Tibial artery (tissue), 4 donors: ENCODE measurements at places on chromosomes 16 and 17.

GRCh38 chr16:23369416-23369815, 67.3 kb downstream of the SCNN1B start:
- no peak for DNase-seq

GRCh38 chr17:75821552-75821951, 22.7 kb downstream of the UNC13D start:
- no peak for DNase-seq

DNA sequence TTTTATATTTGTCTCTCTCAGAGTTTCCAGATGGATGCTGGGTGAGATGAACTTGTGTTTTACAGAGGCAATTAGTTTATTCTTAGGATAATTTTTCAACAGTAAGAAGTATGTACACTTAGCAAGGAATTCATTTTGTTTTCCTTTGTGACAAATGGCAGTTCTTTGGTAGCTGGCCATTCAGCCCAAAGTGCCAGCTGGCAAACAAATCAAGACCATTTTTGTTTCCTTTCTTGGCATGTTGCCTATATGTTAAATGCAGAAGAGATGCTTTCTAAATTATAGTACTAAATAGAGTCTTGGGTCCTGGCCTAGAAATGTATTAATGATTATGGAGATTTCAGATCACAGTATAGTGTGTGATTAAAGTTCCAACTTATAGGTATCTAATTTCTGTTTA, 337.1 kb downstream of the CNTNAP4 start:
- DNase-seq: no peak

- DNase-seq: no peak
These were observed 61.5 kb downstream of the MYOCD start for GRCh38 chr17:12727076-12727760.

- no peak for DNase-seq
These were observed 14.4 kb upstream of the DHRS7C start for GRCh38 chr17:9805769-9806168.
